ENCODE measurements at places on chromosomes 16 and 17. TPM values are rescaled to one million over a fixed set of nuclear protein-coding genes. Genes with fewer than 3 reads are reported as not detected.

DNA sequence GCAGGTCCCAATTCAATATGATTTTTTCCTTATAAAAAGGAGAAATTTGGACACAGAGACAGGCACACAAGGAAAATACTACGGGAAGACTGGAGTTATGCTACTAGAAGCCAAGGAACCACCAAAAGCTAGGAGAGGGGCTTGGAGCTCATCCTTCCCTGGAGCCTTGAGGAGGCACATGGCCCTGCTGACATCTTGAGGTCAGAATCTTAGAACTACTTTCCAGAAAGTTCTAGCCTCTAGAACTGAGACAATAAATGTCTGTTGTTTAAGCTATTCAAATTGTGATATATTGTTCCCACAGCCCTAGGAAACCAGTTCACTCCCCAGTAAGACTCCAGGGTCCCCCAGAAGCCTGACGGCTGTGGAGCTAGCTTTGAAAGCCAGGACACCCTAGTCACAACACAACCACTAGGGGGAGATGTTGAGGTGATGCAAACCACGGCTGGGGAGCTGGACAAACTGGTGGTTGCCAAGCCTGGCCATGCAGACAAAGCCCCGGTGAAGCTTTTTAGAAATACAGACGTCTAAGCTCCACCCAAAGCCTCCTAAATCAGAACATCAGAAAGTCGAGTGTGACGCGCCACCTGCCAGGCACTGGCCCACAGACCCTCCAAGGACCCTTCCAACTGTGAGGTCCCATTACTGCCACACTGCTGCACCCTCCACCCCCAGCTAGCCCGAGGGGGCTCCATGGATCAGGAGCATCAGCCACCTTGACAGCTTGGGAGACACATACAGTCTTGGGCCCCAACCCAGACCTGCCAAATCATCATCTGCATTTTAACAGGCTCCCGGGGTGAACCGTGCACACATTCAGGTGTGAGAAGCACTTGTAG is 106.4 kb downstream of the SLC39A11 start:
- peak; percentile 55 for DNase-seq

- no peak for DNase-seq
Measured at GRCh38 chr17:82241183-82241925, 12.5 kb downstream of the SLC16A3 start.

DNA sequence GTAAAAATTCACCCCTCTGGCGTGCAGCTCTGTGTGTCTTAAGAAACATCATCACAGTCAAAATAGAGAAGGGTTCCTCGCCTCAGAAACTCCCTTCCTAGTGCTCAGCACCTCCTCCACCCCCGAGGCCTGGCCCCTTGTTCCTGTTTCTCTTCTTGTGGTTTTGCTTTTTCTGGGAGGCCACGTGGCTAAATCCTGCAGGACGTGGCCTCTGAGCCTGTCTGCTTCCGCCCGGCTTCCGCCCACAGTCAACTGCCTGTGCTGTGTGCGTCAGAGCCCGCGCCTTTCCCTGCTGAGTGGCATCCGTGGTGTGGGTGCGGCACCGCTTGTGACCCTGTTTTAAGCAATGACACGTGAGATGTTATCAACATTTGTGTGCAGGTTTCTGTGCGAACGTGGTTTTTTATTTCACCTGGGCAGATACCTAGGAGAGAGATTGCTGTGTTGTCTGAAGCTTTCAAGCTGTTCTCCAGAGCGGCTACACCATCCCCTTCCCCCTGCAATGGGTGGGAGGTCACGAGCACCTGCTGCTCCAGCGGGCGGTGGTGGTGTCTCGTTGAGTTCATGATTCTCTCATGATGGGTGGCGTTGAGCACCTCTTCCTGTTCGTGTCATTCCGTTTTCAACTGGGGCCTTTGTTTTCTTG is 21.7 kb downstream of the ACSF3 start:
- no peak for DNase-seq

DNA sequence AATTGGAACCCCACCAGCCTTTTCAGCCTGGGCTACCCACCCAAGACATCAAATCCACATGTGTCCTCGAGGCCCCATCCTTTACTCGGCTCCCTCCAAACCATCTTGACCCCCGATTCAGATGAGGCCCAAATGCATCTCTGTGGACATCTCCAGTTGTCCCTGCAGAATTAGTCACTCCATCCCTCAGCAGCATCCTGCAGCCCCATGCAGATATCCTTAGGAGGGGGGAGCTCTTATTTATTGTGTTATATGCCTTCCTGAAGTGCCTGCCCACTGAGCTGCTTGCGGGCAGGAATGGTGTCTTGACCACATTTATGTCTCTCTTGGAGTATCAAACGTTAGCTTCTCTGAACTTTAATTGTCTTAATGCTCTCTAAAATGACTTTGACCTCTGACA is 15.6 kb downstream of the CDK5RAP3 start:
- no peak for DNase-seq

DNA sequence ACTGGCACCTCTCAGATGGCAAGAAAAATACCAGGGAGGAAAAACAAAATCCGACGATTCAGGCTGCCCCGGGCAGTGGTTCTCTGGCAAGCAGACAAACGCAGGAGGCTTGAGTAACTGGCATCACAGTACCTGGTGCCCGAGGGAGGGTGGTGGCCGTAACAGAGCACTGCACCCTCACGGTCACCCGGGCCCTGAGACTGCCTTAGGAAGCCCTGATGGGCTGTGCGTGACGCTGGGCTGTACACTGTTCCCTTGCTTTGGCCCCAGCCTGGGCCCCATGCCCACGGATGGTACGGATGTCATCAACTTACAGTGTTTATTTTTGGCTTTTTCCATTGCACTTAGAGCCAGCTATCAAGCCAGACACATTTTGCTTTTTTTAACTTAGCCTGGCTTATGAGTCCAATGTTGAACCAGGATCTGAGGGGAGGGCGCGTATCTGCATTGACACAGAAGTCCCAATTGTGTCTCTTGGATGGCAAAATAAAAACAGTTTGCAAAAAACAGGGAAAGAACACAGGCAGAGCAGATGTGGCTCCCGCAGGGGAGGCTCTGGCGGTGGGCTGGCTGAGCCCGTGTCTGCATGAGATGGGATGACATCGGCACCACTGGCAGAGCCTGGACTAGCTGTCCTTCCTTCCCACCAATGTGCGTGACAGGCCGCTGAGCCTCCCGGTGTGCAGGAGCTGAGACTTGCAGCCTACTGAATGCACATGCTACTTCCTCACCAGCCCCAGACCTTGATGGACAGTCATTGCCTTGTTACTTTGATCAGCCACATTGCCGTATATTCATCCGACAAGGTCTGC is 287.7 kb downstream of the FOXL1 start:
- DNase-seq = peak; percentile 25

- no peak for DNase-seq
Measured at GRCh38 chr17:39823407-39824054, 40.6 kb downstream of the IKZF3 start.

DNA sequence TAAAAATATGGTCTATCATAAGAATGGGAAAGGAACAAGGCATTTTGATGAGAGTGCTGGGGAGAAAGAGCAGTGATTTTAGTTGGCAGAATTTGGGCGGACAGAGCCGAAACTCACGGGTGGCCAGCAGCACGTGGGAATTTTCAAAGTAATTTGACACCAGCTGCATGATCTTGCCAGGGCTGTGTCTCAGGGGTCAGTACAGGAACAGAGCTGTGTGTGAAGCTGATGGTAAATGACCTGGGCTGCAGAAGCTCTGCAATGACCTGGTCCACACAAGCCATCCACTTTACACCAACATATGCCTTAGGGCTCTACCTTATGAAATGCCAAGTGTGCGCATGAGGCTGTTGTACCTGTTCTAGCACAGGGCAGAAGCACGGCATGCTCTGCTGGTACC is 112.0 kb downstream of the ZFHX3 start:
- DNase-seq = no peak

GRCh38 chr16:89007371-89008249 is 30.6 kb upstream of the CBFA2T3 start:
- no peak for DNase-seq

DNA sequence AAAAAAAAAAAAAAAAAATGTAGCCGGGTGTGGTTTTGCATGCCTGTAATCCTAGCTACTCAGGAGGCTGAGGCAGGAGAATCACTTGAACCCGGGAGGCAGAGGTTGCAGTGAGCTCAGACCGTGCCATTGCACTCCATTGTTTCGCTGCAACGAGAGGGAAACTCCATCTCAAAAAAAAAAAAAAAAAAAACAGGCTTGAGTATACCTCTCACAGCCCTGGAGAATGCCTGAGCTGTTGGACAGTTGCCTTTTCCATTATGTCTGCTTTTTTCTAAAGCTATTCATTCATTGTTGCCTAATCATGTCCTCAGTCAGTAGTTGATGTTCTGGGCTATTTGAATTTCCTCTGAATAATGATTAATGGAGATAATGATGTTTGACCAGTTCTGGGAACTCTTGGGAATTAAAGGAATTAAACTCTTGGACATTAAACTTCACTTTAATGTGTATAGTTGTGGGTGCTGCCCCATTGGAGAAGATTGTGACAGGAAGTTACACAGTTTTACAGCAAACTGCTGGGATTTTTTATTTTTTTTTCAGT is 11.8 kb downstream of the HMOX2 start:
- DNase-seq = no peak

DNA sequence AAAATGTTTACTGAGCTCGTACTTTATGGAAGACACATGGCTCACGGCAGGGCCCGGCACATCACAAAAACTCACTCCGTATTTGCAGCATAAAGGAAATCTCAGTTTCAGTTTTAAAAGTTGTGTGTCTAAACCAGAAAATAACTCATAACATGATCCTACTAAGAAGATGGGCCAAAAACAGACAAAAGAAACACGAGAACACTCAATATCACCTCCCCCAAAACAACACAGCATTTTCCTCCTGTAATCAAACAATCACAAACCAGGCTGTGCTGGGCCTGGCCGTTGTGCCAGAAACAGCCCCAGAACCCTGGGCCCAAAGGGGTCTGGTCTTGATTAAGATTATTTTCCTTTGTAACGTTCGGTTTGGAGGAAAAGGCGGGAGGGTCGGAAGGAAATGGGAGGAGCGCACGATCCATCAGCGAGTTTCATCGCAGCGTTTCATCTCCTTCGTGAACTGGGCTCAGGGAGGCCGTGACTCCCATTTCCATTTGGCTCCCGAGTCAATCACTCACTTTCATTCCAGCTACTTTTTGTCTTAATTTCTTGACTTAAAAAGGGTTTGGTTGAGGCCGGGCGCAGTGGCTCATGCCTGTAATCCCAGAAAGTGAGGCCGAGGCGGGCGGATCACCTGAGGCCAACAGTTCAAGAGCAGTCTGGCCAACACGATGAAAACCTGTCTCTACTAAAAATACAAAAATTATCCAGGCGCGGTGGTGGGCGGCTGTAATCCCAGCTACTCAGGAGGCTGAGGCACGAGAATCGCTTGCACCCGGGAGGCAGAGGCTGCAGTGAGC is 61.4 kb downstream of the NXN start:
- DNase-seq = no peak

DNA sequence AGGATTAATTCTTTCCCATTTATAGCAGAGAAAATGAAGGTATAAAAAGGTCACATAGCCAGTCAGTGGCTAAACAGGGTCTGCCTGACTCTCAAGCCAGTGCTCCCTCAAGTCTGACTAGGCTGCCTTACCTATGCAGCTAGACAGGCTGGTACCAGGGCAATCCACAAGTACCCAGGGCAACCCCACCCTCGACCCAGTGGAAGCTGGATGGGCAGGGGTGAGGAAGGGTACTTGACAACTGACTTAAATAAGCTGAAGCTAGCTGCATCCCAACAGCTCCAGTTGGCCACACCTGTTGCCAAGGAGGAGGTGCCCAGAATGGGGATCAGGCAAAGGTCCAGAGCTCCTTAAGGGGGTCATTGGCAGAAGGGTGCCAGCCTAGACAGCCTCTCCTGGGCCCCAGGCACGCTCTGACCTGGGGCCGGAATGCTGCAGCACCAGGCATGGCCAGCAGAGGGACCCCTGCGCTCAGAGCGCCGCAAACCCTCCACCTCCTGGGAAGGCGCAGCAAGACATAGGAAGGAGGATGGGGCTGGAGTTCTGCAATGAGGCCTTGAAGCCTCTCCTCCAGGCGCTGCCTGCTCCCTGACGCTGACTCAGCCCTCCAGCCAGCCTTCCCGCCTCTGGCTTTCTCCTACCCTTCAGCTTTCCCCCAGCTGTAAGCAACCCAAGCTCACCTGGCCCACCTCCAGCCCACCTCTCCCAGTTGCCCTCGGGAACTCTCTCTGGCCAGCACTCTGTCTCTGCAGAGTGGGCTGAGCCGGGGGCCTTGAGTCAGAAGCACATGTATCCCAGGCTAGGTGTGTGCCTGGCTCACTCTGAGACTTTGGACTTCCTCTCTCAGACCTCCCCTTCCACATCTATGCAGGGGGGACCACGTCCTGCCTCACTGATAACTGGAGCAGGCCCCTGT is 28.8 kb downstream of the MPP2 start:
- DNase-seq = peak; percentile 90

- no peak for DNase-seq
Measured at GRCh38 chr16:75322740-75323139, 71.3 kb upstream of the BCAR1 start.

GRCh38 chr16:4744555-4745273 is 10.4 kb downstream of the DNAAF8 start:
- no peak for DNase-seq

DNA sequence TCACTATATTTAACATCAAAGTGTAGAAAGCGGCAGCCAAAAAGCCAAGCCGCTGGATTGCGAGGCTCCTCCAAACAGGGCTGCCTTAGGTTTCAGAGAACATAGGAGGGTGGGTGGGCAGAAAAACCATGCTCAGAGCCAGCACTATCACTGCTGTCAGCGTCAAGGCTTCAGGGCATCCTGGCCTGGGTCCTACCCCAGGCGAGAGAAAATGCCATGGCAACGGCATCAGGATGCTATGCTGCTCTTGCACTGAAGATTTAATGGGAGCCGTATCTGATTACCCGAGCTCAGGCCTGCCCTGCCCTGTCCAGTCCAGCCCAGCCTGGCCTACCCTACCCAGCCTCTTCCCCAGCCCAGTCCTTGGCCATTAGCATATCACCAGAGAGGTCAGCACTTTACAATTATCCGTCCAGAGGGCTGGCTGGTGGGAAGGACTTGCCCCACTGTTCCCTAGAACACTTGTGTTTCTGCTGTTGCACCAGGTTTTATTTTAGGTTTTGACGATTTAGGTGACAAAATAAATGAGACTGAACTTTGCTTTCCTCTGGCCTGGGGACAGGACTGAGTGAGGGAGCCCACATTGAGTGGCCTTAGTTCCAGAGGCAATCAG is 61.1 kb downstream of the TOM1L2 start:
- DNase-seq = no peak

GRCh38 chr17:75646638-75646992 is 13.4 kb downstream of the SMIM5 start:
- DNase-seq = no peak

DNA sequence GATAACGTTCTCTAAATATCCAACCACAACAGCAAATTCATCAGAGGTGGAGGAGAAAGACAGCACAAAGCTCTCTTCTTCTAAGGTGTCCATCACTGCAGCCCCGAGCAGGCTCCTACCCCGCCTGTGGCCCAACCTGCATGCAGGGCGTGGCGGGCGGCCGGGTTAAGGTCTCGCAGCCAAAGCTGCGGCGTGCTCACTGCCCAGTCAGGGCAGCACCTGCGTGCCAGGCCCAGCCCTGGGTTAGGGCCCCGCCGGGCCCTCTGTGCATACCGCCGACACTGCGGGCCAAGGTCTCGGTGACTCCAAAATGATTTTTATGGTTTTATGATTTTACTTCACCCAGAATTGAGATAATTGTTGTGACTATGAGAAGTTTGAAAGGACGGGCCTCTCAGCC is 57.8 kb downstream of the FOXK2 start:
- DNase-seq = no peak

The TP53TG3F gene
- polyA plus RNA-seq = not detected

The ZNF597 gene
- polyA plus RNA-seq = 4.2 TPM

The OR2C1 gene
- polyA plus RNA-seq = 0.31 TPM

The RAB11FIP4 gene
- 18.8 TPM for polyA plus RNA-seq

The CACNG3 gene
- 0.01 TPM for polyA plus RNA-seq

The TBX21 gene
- polyA plus RNA-seq = 0.28 TPM

The KRT24 gene
- polyA plus RNA-seq = not detected

The CTRL gene
- polyA plus RNA-seq = 0.87 TPM

The CFAP119 gene
- polyA plus RNA-seq = 4.2 TPM

All from large intestine (tissue), 12 donors.